Osteocyte (in vitro differentiated cells): ENCODE measurements at places on chromosomes 13 and 19. TPM values are rescaled to one million over a fixed set of nuclear protein-coding genes. Genes with fewer than 3 reads are reported as not detected.

The DGKH gene
- total RNA-seq, result 14.3 and 14.5 TPM in 2 replicates

- peaks cover 29% of the 10 kb centered on the region for H3K4me1 ChIP-seq
- H3K27me3 ChIP-seq, result no peaks in the 10 kb centered on the region
- H3K36me3 ChIP-seq, result no peaks in the 10 kb centered on the region
- no peak overlapping the region for H3K4me3 ChIP-seq
- DNase-seq, result no peak
- no peak overlapping the region for H3K27ac ChIP-seq
Observed at GRCh38 chr13:79989217-79989661, 351.7 kb downstream of the SPRY2 start.

DNA sequence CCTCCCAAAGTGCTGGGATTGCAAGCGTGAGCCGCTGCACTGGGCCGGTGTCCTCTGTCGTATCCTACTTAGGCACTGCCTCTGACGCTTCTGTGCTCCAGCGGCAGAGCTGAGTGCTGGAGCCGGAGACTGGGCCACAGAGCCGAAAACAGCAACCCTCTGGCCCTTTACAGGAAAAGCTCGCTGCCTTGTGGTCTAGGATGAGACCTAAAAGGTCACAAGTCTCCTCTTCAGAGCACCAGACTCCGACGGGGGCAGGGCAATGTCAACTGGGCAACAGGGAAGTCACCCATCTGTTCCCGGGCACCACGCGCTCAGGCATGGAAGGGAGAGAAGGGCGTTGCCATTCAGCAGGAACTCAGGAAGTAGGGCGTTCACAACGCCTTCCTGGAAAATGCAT, 91.7 kb downstream of the GADD45B start:
- H3K4me1 ChIP-seq, result peaks cover 16% of the 10 kb centered on the region
- no peak for DNase-seq
- no peak overlapping the region for H3K27ac ChIP-seq
- no peaks in the 10 kb centered on the region for H3K27me3 ChIP-seq
- no peak overlapping the region for H3K4me3 ChIP-seq

DNA sequence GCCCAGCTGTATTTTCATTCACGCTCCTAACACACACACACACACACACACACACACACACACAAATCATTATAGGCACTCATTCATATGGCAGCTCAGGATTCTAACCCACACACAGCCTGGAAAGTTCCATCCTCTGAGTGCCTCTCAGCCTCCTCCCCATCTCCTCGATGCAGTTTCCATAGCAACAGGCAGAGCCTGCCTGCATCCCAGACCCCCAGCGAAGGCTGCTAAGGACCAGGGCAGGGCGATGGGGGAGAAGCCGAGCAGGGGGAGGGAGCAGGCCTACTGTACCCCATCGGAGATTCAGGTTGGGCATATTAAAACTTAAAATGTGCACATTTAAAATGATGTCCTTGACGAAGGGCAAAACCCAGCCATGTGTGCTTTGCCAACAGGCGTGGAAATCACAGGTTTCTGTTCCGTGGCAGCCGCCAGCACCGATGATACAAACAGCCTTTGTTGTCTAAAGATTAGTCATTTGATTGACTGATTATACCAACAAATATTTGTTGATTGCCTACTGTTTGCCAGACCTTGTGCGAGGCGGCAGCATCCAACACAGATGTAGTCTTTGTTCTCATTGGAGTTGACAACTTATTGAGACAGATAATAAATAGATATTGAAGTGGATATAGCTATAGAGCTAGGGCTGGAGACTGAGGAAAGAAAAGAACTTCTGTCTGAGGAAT, 43.8 kb upstream of the USP29 start:
- no peaks in the 10 kb centered on the region for H3K27me3 ChIP-seq
- no peak overlapping the region for H3K4me3 ChIP-seq
- H3K36me3 ChIP-seq, result peaks cover 2% of the 10 kb centered on the region

The ARID3A gene
- 16.8 and 17.0 TPM in 2 replicates for total RNA-seq

The CYP2A7 gene
- total RNA-seq, result not detected in 2 replicates

The TNFSF13B gene
- total RNA-seq, result 1.1 and 1.7 TPM in 2 replicates

DNA sequence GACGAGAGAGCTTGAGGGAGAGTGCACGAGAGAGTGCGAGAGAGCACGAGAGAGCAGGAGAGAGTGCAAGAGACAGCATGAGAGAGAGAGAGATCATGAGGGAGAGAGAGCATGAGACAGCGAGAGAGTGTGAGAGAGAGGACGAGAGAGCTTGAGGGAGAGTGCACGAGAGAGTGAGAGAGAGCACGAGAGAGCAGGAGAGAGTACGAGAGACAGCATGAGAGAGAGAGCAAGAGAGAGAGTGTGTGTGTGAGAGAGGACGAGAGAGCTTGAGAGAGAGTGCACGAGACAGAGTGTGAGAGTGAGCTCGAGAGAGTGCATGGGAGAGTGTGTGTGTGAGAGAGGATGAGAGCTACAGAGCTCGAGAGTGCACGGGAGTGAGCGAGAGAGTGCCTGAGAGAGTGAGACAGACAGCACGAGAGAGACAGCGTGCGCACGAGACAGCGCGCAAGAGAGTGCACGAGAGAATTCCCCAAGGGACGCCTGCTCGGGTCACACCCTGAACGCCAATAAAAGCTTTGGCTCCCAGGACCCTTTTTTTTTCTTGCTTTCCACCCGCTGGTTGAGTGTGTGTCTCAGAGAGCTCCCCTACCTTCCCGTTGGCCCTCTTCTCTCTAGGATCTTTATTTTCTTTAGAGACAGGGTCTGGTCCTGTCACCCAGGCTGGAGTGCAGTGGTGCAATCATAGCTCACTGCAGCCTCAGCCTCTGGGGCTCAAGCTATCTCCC, 3.7 kb downstream of the CD70 start:
- no peak for DNase-seq
- no peak overlapping the region for H3K27ac ChIP-seq
- H3K4me1 ChIP-seq, result peaks cover 34% of the 10 kb centered on the region
- peaks cover 52% of the 10 kb centered on the region for H3K27me3 ChIP-seq
- H3K36me3 ChIP-seq, result no peaks in the 10 kb centered on the region

DNA sequence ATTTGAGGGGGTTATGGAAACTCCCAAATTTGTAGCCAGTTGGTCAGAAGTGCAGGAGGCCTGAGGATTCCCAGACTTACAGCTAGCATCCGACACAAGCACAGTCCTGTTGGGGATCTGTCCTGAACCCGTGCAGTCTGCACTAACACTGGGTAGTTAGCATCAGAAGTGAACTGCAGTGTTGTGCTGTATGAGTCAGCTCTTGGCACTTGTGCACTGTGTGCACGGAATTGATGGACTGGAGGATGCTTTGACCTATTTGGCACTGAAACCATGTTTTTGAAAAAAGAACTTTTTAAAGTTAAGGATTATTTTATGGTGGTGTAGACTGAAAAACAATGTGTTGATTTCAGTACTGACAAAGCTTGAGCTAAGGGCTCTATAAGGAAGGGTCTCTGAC, 279.0 kb downstream of the NHLRC3 start:
- H3K27me3 ChIP-seq, result no peaks in the 10 kb centered on the region
- DNase-seq, result no peak
- peaks cover 2% of the 10 kb centered on the region for H3K36me3 ChIP-seq

The ENOX1 gene
- 5.9 and 6.9 TPM in 2 replicates for total RNA-seq

GRCh38 chr13:27921421-27921960, 1.7 kb downstream of the PDX1 start:
- no peak for DNase-seq
- peaks cover 21% of the 10 kb centered on the region for H3K4me1 ChIP-seq
- H3K27ac ChIP-seq, result no peak overlapping the region
- no peaks in the 10 kb centered on the region for H3K36me3 ChIP-seq
- H3K27me3 ChIP-seq, result peaks cover 83% of the 10 kb centered on the region
- peak overlapping the region; percentile 68 for H3K4me3 ChIP-seq

The UNC13A gene
- 1.3 and 1.6 TPM in 2 replicates for total RNA-seq

The USF2 gene
- total RNA-seq, result 112 and 115 TPM in 2 replicates

DNA sequence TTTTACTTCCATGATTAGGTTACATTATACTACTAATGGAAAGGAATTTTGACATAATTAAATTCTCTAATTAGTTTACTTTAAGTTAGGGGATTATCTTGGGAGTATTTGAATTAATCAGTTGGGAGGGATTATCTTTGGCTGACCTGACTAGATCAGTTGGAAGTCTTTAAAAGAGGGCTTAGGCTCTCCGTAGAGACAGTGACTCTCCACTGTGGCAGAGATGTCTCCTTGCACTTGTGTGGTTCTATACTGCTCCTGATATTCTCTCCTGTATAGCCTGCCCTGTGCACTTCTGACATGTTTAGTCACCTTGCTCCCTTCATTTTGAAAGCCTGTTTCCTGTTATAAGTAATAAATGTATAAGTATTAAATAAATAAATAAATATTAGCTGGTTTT, 1612.3 kb upstream of the PRR20A start:
- H3K27me3 ChIP-seq, result no peaks in the 10 kb centered on the region
- no peak overlapping the region for H3K27ac ChIP-seq
- no peaks in the 10 kb centered on the region for H3K36me3 ChIP-seq
- H3K4me1 ChIP-seq, result peaks cover 6% of the 10 kb centered on the region

DNA sequence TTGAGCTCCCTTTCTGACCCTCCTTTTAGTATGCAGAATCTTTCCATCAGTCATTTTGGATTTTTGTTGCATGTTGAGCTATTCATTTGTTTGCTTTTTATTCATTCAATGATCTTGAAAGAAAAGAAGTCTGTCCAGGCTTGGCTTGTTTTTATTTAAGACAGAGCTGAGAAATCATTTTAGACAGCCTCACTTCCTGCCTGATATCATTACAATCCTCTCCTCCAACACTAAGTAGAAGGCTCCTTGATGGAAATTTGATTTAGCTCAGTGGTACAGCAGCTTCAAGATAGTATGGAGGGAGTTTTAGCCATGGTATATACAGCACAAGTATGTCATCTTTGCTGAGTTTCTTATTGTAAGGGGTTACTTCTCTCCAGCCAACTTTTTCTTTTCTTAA, 28.4 kb downstream of the MBNL2 start:
- H3K27me3 ChIP-seq, result no peaks in the 10 kb centered on the region
- H3K4me1 ChIP-seq, result peaks cover 79% of the 10 kb centered on the region
- no peak for DNase-seq

- peaks cover 7% of the 10 kb centered on the region for H3K36me3 ChIP-seq
- H3K27me3 ChIP-seq, result no peaks in the 10 kb centered on the region
Observed at GRCh38 chr13:33321686-33322542, 36.4 kb upstream of the STARD13 start.

The ZNF723 gene
- total RNA-seq, result not detected in 2 replicates

DNA sequence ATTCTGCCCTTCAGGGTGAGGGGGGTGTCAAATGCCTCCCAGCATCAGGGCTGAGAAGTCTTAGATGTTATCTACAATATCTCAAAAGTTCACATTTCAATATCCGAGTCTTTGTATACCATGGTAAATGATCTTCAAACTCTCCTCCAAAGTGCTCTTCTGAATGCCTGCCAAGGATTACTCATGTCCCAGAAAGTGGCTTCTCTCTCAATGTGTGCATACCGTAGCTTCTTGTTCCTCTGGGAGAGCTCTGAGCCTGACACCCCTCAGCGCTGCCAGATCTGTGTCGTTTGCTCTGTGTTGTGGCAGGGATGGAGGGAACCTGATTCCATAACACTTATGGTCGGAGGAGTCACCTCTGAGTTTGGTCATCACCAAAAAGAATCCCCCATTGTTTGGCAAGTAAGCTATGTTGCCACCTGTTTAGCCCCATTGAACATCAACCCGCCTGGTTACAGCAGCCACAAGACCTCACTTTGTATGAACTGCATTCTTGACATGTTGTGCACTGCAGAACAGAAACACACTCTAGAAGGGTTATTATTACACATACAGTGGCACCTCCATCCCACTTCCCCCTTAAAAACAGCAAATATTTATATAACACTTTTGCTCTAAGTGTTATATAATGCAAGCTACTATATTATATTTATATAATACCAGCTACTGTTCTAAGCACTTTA, 163.1 kb upstream of the MIR17HG start:
- H3K36me3 ChIP-seq, result no peaks in the 10 kb centered on the region
- no peak for DNase-seq
- H3K27me3 ChIP-seq, result peaks cover 4% of the 10 kb centered on the region
- no peak overlapping the region for H3K4me3 ChIP-seq
- H3K4me1 ChIP-seq, result peaks cover 8% of the 10 kb centered on the region

DNA sequence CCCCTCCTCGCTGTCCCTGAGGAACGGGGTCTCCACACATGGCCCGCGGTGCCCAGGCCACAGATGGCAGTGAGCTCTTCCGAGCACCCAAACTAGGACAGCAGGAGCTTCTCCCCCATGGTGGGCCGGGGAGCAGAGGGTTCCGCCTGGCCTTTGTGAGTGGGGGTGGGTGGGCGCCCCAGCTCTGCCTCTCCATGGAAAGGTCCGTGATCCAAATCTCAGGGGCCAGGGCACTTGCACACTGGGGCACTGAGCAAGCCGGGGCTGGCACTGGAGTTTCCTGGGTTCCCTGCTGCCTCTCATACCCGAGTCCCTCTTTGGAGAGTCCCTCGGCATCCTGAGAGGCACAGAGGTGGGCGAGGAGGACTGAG, 2.2 kb upstream of the DIRAS1 start:
- H3K27me3 ChIP-seq, result no peaks in the 10 kb centered on the region
- peak overlapping the region; percentile 52 for H3K27ac ChIP-seq
- DNase-seq, result no peak
- H3K4me3 ChIP-seq, result no peak overlapping the region

The SULT2A1 gene
- not detected in 2 replicates for total RNA-seq

- no peaks in the 10 kb centered on the region for H3K36me3 ChIP-seq
- DNase-seq, result peak; percentile 95
- H3K27ac ChIP-seq, result peak overlapping the region; percentile 100
- peak overlapping the region; percentile 55 for H3K4me3 ChIP-seq
- H3K27me3 ChIP-seq, result no peaks in the 10 kb centered on the region
Observed at GRCh38 chr13:30870049-30870884, 35.8 kb upstream of the MEDAG start.

GRCh38 chr19:18450021-18450930, 12.3 kb upstream of the ISYNA1 start:
- no peak overlapping the region for H3K27ac ChIP-seq
- peaks cover 13% of the 10 kb centered on the region for H3K4me1 ChIP-seq
- DNase-seq, result no peak
- no peak overlapping the region for H3K4me3 ChIP-seq
- no peaks in the 10 kb centered on the region for H3K27me3 ChIP-seq

- H3K4me3 ChIP-seq, result no peak overlapping the region
- no peak overlapping the region for H3K27ac ChIP-seq
- DNase-seq, result no peak
- H3K4me1 ChIP-seq, result peaks cover 9% of the 10 kb centered on the region
Observed at GRCh38 chr13:21518617-21519144, 59.6 kb upstream of the ZDHHC20 start.

GRCh38 chr13:33612641-33613638, 205.0 kb upstream of the RFC3 start:
- no peaks in the 10 kb centered on the region for H3K36me3 ChIP-seq
- no peak for DNase-seq
- no peak overlapping the region for H3K4me3 ChIP-seq
- H3K4me1 ChIP-seq, result peaks cover 8% of the 10 kb centered on the region

The PIH1D1 gene
- total RNA-seq, result 80.2 and 84.5 TPM in 2 replicates

The WDR62 gene
- 4.6 and 4.9 TPM in 2 replicates for total RNA-seq
